ENCODE measurements at places on chromosomes 4 and X.
A peak's percentile ranks its signal among the peaks of the same experiment; 100 is the strongest.

DNA sequence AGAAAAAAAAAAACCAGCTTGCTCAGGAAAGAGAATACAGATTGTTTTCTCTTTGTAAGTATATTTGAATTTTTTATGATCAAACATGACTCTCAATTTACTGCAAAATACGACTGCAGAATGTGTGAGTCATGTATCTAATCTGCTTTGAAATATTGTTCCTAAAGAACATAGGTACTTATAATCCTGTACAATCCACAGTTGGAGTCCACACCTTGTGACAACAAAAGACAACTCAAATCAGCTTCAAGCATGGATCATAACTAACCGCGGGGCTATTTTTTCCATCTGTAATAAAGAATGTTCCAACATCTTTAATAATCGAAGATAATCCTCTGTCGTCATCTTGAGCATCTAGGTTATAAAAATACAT lies 77.8 kb upstream of the STIM2 start:
- no peak for DNase-seq

GRCh38 chr4:162891788-162892707 lies 274.6 kb downstream of the NAF1 start:
- no peak for DNase-seq

DNA sequence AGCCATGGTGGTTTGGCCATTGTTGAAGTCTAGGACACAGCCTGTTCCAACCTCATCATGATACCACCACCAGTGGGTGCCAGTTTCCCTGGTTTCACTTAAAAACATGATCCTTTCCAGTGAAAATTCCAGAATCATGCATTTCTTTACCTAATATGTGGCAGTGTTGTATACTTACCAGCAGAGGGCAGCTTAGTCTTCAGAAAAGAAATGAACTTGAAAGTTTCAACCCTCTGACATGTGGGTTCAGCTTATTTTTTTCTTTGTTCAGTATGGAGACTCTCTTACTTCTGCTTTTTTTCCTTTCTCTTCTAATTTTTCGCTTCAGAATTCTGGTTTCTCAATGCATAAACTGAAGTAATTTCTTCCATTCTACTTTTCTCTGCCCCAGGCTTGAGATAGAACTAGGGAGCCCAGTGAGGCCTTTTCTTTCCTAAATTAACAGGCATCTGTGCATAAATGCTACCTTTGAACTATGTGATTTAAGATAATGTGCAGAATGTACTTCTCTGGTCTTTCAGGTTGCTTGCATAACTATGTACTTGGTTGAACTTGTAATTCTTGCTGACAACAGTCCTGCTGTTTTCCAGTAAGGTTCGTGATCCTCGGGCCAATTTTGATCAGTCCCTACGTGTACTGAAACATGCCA lies 10.7 kb downstream of the LIAS start:
- DNase-seq = peak; percentile 70

GRCh38 chr4:84750260-84750959 lies 167.5 kb downstream of the CDS1 start:
- no peak for DNase-seq

DNA sequence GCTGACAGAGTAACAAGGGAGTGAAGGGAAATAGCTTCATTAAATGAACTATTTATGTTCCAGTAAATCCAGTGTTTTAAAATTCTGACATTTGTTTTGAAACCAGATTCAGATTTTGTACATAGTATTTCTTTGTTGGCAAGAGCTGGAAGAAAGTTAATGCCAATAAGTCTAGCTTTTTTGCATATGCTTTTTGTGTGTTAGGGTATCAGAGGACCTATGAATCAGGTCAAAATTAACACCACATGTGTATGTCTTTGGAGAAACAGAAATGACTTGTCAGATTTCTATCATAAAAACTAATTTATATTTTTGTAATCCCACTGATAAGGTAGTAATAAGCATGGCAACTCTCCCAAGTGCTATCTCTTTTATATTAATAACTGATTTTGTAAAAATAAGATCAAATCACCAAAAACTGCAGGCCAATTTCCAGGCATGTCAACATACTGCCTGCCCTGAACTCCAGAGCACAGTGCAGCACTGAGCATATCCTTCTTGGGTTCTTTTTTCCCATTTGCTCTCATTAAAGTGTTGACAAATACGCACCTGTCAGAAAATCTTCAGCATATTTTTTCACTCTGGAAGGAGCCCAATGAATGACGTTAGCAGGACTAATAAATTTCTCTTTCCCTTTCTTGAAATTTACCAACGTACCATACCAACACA lies 65.5 kb downstream of the SH3RF1 start:
- no peak for DNase-seq

All from HAP-1 (cell line).